ENCODE measurements at places on chromosomes 3 and 15.

- DNase-seq: no peak
These were observed 2.4 kb downstream of the VGLL4 start for GRCh38 chr3:11641316-11641682.

DNA sequence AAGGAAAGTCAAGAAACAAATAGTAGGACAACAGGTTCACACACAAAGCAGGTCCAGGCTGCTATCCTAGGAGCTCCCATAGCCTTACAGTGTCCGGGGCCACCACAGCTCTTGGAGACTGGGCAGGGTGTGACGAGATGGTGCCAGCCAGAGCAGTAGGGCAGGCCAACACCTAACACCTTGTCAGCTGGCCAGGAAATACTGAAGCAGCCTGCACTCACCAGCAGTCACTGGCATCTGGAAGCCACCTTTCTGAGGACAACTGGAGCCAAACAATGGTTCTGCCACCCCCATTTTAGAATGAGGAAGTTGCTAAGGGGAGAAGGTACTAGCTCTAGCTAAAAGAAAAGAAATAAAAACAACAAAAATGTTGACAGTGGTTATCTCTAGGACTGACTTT is 47.2 kb downstream of the CCDC12 start:
- DNase-seq: no peak

GRCh38 chr3:52982839-52983238 is 63.0 kb downstream of the SFMBT1 start:
- DNase-seq: no peak

DNA sequence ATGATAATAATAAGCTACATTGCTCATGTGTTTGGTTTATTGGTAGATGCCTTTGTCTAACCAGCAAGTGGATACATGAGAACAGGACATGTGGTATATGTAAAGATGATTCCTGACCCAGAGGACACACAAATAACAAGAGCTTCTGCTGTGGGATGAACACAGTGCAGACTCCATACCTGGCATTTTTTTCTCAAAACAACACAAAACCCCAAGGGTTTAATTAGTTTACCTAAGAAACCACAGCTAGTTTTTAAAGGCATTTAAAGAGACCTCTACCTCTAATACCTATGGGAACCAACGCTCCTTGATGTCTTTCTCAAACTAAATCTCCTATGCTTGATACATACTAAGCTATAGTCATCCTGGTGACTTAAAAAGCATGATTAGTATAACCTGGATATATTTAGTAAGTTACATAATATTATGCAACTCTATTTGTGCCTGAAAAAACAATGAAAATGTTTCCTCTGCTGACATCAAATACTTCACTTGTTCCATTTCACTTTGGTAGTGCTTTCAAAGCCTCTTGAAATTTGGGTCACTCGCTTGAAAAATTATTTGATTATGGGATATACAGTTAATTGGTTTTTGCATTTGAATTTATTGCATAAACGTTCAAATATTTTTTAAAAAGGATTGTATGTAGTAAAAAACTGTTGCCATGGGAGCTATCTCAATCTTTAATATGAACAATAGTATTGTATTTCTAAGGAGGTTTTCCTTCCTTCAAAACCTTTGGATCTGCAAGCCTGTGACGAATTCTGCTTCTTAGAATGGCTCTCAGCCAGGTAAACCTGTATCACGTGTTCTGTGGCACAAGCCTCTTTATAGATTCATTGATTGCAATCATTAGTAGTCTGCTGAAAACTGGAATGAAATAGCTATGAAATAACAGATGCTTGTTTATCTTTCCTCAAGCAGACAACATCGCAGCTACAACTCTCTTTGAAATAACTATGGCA is 233.0 kb upstream of the KCNMB2 start:
- no peak for DNase-seq

DNA sequence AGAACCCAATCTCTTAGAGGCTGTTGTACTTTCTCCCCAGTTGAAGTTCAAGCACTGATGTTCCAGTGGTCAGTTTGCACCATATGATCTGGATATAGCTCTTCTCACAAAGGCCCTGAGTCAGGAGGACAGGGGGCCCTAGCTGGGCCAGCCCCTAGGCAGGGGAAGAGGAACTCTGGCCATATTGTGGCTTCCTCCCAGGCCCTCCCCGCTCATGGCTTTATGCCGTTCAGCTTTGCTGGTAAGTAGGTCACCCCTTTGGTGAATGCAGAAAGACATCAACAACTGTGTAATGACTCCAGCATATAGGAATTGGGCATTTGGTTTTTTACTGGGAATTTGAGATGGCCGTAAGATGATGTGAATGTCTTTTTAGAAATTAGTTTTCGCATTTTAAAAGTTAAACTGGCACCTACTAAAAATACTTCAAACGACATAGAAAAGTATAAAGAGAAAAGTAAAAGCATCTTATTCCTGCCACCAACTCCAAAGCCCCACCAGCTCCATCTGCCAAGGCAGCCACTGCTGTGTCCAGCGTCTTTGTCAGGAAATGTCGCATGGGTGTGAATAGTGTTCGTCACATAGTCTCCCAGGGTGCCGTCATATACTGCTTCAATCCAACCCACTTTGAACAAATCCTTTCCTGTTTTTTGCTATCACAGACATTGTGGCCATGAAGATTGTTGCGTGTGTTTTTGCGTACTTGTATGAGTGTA is 25.3 kb downstream of the CCR9 start:
- no peak for DNase-seq

DNA sequence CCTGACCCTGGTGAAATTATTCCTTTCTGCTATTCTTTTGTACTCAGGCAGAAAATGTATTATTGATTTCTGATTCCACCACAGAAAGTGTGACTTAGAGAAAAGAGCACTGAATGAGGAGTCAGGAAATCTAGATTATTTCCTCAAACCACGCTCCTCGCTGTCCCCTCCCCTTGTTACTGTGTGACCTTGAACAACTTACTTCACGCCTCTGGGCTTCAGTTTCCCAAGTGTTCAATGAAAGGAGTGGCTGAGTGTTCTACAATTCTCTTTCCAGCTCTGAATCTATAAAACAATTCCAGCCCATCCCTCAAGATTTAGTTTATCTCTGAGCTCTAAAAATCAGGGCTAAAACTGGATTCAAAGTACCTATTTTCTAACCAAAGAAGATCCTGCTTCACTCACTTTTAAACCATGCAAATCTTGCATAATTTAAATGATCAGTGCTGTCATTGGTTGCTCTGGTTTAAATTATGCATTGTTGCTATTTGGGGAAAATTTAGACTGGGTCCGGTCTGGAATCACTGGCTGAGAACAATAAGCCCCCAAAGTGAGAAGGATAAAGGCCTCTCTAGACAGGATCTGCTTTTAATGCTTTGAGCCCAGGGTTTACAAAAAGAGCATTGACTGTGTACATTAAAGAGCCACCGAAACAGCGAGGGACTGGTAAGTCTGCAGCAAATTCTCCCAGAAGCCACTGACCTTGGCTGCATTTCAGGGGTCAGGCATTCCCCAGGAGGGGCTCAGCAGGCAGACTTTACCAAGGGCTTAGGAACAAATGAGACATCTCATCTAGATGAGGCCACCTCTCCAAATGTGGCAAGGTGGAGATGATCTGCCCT is 3.2 kb downstream of the TNIK start:
- no peak for DNase-seq

GRCh38 chr3:184015381-184016019 is 2.2 kb downstream of the ABCC5 start:
- DNase-seq: no peak

GRCh38 chr3:152319831-152320617 is 51.3 kb downstream of the MBNL1 start:
- DNase-seq: no peak

- no peak for DNase-seq
These were observed 1216.0 kb upstream of the ALCAM start for GRCh38 chr3:104150724-104151123.

DNA sequence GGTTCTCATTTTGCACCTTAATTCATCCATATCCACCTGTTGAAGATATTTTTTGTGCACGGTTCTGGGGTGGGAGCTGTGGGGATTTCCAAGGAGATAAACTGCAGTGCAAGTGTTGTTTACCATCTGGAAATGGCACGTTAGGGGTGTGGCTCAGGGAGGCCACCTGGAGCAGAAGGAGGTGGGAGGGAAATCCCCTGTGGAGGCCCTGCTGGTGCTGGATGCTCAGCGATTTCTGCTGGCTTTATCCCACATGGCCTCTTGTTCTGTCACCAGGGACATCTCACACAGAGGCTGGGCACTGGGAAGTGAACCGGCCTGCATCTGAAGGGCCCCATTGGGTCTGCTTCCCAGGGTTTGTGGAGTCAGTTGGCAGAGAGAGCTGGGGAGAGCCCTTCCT is 24.3 kb downstream of the TRPM1 start:
- peak; percentile 18 for DNase-seq

DNA sequence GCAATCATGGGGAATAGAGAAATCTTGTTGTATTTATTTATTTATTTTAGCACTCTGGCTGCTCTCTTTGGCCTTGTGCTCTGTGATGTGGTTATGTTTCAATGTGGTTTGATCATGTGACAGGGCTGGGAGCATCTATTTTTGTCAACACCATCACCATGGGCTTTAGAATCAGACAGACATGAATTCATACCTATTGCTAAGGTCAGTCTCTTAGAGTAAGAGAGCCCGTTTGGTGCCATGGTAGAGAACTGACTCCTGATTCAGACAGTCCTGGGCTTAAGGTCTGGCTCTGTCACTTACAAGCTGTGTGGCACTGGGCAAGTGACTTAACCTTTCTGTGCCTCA is 157.0 kb downstream of the RYR3 start:
- no peak for DNase-seq

- DNase-seq: no peak
These were observed 161.9 kb downstream of the FNDC3B start for GRCh38 chr3:172201136-172201869.

DNA sequence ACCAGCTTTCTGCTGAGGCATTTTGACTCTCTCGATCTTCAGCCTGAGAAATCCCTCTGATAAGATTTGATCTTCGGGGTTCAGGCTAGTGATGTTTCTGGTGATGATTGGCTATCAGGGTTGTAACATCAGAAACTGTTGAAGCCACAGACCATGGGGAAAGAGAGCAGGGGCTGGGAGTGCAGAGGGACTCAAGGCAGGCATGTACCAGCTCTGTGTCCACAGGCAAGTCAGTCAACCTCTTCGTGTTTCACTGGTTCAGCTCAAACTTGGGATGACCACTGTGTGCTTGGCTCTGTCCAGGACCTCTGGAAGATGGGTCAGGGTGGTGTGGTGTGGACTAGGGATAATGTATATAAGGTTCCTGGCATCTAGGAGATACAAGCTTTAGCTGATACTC is 116.5 kb downstream of the EEFSEC start:
- DNase-seq: no peak

GRCh38 chr15:25249236-25250010 is 189.4 kb downstream of the UBE3A start:
- DNase-seq: no peak

DNA sequence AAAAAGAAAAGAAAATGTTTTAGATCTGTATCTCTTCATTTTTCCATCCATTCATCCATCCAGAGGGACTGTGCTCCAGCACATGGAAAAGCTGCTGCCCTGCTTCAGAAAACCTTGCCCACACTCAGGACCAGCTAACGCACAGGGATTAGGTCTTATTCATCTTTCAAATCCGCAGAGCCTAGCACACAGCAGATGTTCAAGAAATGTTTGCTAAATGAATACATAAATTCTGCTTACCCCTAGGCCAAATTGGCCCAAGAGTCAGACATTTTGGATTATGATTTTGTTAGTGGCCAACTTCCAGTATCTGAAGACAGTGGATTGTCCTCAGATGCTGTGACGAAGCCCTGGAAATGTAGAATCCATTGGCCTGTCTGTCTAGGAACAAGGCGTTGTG is 71.4 kb downstream of the GHSR start:
- no peak for DNase-seq

DNA sequence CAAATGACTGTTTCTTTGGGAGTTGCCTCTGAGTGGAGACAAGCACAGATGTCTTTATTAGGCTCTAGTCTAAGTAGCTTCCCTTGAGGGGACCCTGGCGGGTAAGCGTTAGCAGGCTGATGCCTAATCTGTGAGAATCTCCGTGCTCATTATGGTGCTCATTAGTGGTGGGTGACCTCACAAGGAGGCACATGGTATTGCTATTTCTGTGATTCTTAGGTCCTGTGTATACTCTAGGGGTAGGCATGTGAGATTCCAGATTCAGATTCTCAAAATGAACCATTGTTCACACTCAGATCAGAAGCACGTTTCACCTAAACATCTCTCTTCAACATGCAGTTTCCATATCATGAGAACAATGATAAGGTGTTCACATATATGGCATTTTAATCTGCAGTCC is 809.7 kb downstream of the NR2F2 start:
- no peak for DNase-seq

DNA sequence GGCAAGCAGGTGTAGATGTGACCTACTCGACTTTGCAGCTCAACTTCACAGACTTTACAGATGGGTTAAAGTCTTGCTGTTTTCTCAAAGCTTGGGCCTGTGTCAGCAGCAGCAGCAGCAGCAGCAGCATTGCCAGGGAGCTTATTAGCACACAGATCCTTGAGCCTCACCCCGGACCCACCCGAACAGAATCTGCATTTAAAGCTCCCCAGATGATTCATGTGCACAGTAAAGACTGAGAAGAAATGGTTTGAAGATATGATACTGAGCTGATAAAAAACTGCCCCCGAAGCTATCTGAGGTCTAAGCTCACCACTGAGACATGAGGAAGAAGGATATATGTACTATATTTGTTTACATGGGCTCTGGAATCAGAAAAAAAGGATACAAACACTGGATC is 231.7 kb downstream of the ARPP21 start:
- DNase-seq: no peak

DNA sequence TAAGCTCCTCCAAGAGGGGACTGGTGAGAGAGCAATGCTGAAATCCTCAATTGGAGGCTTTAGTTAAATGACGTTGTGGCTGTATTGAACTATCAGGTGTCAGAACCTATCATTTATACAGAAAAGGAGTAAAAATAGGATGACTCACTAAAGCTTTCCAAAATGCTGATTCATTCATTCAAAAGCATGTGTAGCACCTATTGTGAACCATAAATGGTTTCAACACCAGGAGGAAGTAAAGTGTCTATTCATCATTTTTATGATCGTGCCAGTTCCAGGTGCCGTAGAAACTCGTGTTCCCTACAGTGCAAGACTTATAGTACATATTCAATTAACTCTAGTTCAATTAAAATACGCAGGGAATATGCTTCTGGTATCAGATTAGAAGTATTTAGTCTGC is 66.5 kb upstream of the ARRDC4 start:
- DNase-seq: no peak

GRCh38 chr15:66603301-66604179 is 37.7 kb upstream of the LCTL start:
- peak; percentile 55 for DNase-seq

DNA sequence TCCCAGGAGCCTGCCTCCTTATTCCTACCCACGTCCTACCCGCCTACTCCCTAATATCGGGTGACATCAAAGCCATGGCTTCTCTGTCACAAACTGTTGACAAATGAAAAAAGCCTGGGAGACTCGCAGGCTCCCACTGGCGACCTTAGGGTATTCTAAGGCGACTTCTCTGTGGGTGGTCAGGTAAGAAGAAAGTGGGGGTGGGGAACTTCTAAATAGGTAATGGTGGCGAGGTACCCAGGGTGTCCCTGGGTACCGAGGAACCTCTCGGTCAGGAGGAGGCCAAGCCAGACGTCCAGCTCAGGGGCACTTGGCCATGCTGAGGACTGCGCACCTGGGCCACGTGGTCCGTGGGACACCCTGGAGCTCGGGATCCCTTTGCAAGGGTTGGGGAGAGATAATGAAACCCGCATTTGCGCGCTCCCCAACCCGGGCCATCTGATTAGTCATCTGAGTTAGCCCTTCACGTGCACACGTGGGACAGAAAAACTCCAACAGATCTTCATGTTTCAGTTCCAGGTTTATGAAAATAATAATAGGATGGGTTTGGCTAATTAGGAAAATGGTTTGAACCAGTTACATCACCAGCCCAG is 78.2 kb downstream of the NR2F2 start:
- DNase-seq: no peak

Data from CD4-positive, CD25-positive, alpha-beta regulatory T cell (primary cell).